ENCODE measurements at places on chromosomes 2 and 18.

GRCh38 chr2:226185616-226186211 is 613.9 kb downstream of the IRS1 start:
- no peak overlapping the region for H3K27ac ChIP-seq
- no peaks in the 10 kb centered on the region for H3K4me1 ChIP-seq
- no peaks in the 10 kb centered on the region for H3K27me3 ChIP-seq
- no peaks in the 10 kb centered on the region for H3K36me3 ChIP-seq
- H3K4me3 ChIP-seq = no peak overlapping the region
- no peak for DNase-seq

GRCh38 chr2:223613017-223613950 is 11.1 kb upstream of the SCG2 start:
- peak; percentile 89 for DNase-seq
- peak overlapping the region; percentile 35 for H3K4me3 ChIP-seq
- H3K36me3 ChIP-seq = no peaks in the 10 kb centered on the region
- H3K27ac ChIP-seq = peak overlapping the region; percentile 64
- H3K27me3 ChIP-seq = no peaks in the 10 kb centered on the region

GRCh38 chr2:174449033-174449432 is 37.8 kb downstream of the GPR155 start:
- H3K36me3 ChIP-seq = peaks cover 24% of the 10 kb centered on the region
- H3K4me3 ChIP-seq = no peak overlapping the region
- no peak overlapping the region for H3K27ac ChIP-seq
- no peaks in the 10 kb centered on the region for H3K27me3 ChIP-seq
- DNase-seq = no peak
- H3K4me1 ChIP-seq = peaks cover 5% of the 10 kb centered on the region

DNA sequence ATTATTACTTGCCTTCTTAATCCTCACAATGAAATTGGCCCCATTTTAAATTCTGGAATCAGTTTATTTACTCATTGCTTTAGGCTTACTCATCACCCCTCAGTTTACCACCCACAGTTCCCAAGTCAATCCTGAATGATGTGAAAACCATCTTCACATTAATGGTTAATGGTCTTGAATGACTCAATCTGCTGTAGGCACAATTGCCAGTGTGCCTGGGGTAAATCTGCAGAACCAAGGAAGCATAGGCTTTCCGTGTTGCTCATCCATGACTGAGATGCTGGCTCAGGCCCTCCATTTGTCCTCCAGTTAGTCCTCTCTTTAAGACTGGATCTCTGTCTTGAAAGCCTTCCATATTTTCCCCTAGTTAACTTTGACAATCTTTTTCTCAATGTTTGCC is 164.5 kb downstream of the PMAIP1 start:
- no peaks in the 10 kb centered on the region for H3K4me1 ChIP-seq
- H3K4me3 ChIP-seq = no peak overlapping the region
- DNase-seq = no peak
- no peak overlapping the region for H3K27ac ChIP-seq

DNA sequence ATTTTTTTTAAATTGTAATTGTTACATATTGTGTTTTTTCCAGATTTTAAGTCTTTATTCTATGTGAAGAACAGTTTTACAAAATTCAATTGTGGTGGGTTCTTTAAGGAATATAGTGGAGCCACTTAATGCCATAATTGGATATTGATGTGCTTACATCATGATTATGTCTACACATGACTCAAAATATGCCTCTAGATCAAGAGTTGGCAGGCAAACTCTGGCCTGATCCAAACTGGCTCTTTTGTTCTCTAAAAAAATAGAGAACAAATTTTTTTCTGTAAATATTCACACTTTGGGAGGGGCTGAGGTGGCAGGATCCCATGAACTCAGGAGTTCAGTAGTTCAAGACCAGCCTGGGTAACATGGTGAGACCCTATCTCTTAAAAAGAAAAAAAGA is 8.3 kb downstream of the EHBP1 start:
- H3K4me3 ChIP-seq = no peak overlapping the region
- no peak for DNase-seq
- no peak overlapping the region for H3K27ac ChIP-seq
- H3K27me3 ChIP-seq = no peaks in the 10 kb centered on the region

DNA sequence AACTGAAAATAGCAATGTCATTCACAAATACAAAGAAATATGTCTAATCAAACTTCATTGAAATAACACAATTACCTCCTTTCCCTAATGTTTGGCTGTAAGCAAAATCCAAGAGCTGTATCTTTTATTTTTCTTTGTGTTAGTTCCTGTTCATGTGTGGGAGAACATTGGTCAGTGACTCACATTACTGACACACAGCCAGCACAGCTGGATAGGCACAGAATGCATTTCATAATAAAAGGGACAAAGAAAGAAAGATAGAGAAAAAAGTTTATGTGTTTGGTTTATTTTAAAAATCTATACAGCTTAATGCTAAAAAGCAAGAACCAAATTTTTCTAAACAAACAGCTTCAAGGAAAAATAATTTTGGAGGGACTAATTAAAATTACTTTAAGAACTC is 185.6 kb upstream of the COL3A1 start:
- peak; percentile 89 for DNase-seq
- peaks cover 7% of the 10 kb centered on the region for H3K4me1 ChIP-seq
- H3K4me3 ChIP-seq = no peak overlapping the region
- H3K36me3 ChIP-seq = no peaks in the 10 kb centered on the region
- H3K27me3 ChIP-seq = no peaks in the 10 kb centered on the region
- H3K27ac ChIP-seq = peak overlapping the region; percentile 75

DNA sequence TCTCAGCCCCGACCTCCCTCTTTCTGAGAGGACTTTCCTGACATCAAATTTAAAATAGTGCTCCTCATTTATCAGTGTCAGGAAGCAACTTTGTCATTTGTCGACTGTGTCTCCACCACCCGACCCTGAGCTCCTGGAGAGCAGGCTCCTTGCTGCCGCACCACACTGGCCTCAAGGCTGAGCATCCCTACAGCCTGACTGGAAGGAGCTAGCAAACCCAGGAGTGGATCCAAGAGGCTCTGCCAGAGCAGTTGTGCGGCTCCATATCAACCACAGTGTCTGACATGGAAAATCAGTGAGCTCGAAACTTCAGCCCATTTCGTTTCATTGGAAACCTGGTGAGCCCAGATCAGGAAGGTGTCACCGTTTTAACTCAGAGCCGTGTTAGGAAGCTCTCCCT is 125.2 kb downstream of the PTGR3 start:
- DNase-seq = no peak
- H3K27ac ChIP-seq = no peak overlapping the region
- no peaks in the 10 kb centered on the region for H3K4me1 ChIP-seq
- H3K36me3 ChIP-seq = no peaks in the 10 kb centered on the region
- H3K27me3 ChIP-seq = no peaks in the 10 kb centered on the region

DNA sequence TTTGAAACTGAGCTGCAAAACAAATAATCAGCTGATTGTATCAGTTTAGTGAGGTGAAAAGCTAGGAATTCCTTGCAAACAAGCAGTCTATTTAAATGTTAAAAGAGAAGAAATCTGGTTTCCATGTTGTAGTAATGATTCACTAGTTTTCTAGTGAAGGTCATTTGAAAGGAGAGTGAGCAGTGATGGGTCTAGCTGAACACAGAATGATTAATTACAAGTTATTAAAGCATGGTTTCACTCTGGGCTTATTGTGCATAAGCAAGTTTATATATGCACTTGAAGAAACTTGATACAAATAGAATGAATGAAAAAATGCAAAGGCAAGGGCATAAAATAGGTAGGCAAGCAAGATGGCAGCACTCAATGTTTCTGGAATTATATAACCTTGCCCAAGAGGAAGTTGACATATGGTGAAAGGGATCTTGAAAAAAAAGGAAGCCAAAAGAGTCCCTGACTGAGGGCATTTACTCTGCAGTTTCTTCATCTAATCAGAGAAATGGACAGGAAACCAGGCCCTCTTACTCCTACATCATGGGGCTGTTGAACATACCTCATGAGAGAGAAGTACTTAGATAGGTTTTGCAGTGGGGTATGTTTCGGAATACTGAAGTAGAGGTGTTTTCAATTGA is 53.2 kb downstream of the PLCL1 start:
- H3K36me3 ChIP-seq = no peaks in the 10 kb centered on the region
- H3K27ac ChIP-seq = no peak overlapping the region
- H3K27me3 ChIP-seq = no peaks in the 10 kb centered on the region
- DNase-seq = no peak

DNA sequence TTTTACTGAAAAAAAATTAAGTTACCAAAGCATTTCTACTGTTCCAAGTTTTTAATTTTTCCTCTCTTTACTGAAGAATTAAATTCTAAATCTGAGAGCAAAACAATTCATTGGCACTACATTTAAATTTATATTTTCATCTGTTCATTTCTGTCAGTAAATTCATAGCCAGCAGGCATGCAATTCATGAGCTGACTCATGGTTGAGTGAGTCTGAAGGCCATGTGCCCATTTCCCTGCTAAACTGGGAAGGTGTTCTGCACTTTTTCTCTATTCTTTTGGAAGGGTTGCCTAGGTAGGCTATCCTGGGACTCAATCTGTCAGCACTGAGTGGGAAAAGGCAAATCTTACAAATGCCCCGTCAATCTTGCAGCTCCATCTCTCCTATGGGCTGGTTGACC is 88.7 kb downstream of the KLHL14 start:
- H3K4me1 ChIP-seq = no peaks in the 10 kb centered on the region
- H3K4me3 ChIP-seq = no peak overlapping the region
- H3K36me3 ChIP-seq = no peaks in the 10 kb centered on the region
- no peak overlapping the region for H3K27ac ChIP-seq
- DNase-seq = no peak

GRCh38 chr2:65030476-65031332 is 25.5 kb upstream of the CEP68 start:
- no peaks in the 10 kb centered on the region for H3K36me3 ChIP-seq
- H3K27ac ChIP-seq = no peak overlapping the region
- peaks cover 10% of the 10 kb centered on the region for H3K4me1 ChIP-seq
- H3K4me3 ChIP-seq = no peak overlapping the region
- no peaks in the 10 kb centered on the region for H3K27me3 ChIP-seq

DNA sequence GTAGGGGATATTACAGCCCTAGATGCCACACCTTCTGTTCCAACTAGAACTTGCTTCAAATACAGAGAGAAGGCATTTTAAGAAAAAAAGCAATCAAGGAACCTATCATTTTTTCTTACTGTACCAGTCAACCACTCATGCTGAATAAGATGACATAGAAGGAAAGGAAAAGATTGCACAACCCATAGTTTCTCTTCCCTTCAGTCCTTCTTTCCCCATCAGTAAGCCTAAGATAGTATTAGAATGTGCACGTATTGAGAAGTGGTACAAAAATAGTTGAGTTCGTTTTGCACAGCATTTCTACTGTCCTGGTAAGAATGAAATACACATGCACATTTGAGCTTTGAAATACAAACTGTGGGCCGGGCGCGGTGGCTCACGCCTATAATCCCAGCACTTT is 27.0 kb upstream of the HK2 start:
- no peaks in the 10 kb centered on the region for H3K36me3 ChIP-seq
- no peak for DNase-seq
- no peaks in the 10 kb centered on the region for H3K27me3 ChIP-seq
- no peaks in the 10 kb centered on the region for H3K4me1 ChIP-seq
- no peak overlapping the region for H3K4me3 ChIP-seq

- H3K36me3 ChIP-seq = no peaks in the 10 kb centered on the region
- H3K27me3 ChIP-seq = no peaks in the 10 kb centered on the region
- H3K27ac ChIP-seq = no peak overlapping the region
- no peak overlapping the region for H3K4me3 ChIP-seq
Observed at GRCh38 chr2:148658807-148659722, 14.5 kb downstream of the EPC2 start.

- peaks cover 29% of the 10 kb centered on the region for H3K36me3 ChIP-seq
- no peak overlapping the region for H3K4me3 ChIP-seq
- H3K27ac ChIP-seq = no peak overlapping the region
- no peak for DNase-seq
- no peaks in the 10 kb centered on the region for H3K27me3 ChIP-seq
- H3K4me1 ChIP-seq = no peaks in the 10 kb centered on the region
Observed at GRCh38 chr18:62088156-62088555, 98.7 kb downstream of the PIGN start.

- H3K27me3 ChIP-seq = no peaks in the 10 kb centered on the region
- H3K4me3 ChIP-seq = no peak overlapping the region
Observed at GRCh38 chr18:25435149-25435782, 83.3 kb upstream of the ZNF521 start.

- no peak overlapping the region for H3K27ac ChIP-seq
- no peak for DNase-seq
- no peaks in the 10 kb centered on the region for H3K36me3 ChIP-seq
Observed at GRCh38 chr2:157523270-157524247, 79.7 kb upstream of the CYTIP start.

DNA sequence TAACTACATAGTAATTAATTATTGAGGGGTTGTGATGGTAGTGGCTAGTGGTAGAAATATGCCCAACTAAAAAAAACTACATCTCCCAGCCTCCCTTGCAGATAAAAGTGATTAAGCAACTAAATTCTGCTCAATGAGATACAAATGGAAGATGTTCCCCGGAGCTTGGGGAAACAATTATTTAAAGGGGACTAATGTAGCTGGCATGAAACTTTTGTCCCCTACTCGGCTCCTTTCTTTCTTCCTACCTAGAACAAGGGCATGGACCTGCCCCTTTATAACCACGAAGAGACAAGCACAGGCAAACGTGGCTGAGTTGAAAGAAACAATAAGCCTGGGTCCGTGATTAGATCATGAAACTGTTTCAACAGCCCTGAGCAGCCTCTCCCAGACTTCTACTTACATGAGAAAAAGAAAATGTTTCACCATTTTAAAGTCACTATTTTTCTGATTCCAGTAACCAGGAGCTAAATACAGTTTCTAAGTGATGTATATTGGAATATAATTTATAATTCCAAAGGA is 236.9 kb downstream of the SCG2 start:
- no peak overlapping the region for H3K4me3 ChIP-seq
- no peaks in the 10 kb centered on the region for H3K27me3 ChIP-seq
- no peak for DNase-seq
- H3K4me1 ChIP-seq = no peaks in the 10 kb centered on the region

DNA sequence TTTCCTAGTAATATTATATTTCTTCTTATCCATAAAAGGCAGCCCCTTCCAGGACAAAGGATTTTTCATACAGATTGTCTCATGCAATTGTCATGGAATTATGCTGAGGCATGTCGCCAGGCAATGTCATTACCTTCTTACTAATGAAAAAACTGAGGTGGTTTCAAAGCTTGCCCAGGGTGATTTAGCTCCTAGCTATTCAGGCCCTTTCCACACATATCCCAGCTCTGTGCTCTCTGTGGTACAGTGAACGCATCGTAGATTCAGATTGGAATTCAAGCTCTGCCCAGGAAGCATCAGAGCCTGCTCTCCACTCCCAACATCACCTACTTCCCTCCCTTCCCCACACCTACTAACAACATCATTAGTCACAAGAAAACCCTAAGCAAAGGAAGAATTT is 60.1 kb downstream of the ATP8B1 start:
- peak overlapping the region; percentile 64 for H3K27ac ChIP-seq
- H3K4me3 ChIP-seq = no peak overlapping the region
- H3K4me1 ChIP-seq = no peaks in the 10 kb centered on the region
- H3K36me3 ChIP-seq = no peaks in the 10 kb centered on the region
